ENCODE measurements at places on chromosomes 1 and 21. TPM values are rescaled to one million over a fixed set of nuclear protein-coding genes. Genes with fewer than 3 reads are reported as not detected.
A peak's percentile ranks its signal among the peaks of the same experiment; 100 is the strongest.

Gene ACKR1
- 0.63 TPM for total RNA-seq

DNA sequence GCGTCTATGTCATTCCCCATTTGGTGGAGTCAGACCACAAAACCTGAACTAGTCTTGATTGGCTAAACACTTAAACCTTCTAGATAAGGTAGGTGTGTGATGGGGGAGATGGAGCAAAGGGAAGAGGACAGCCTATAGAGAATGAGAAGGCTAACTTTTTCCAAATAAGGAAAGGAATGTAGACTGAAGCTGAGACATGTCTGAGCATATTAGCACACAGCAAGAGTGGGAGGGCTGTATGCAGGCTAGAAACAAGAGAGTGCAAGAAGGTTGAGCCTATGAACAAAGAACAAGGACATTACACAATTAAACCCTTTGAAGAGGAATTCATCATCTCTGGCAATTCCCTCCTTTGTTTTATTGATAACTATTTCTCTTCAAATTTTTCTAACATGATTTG is 89.2 kb upstream of the OLFM3 start:
- peaks cover 10% of the 10 kb centered on the region for H3K36me3 ChIP-seq
- no peak overlapping the region for H3K27ac ChIP-seq
- H3K4me1 ChIP-seq = no peaks in the 10 kb centered on the region
- DNase-seq = no peak
- H3K27me3 ChIP-seq = no peaks in the 10 kb centered on the region
- H3K4me3 ChIP-seq = no peak overlapping the region

DNA sequence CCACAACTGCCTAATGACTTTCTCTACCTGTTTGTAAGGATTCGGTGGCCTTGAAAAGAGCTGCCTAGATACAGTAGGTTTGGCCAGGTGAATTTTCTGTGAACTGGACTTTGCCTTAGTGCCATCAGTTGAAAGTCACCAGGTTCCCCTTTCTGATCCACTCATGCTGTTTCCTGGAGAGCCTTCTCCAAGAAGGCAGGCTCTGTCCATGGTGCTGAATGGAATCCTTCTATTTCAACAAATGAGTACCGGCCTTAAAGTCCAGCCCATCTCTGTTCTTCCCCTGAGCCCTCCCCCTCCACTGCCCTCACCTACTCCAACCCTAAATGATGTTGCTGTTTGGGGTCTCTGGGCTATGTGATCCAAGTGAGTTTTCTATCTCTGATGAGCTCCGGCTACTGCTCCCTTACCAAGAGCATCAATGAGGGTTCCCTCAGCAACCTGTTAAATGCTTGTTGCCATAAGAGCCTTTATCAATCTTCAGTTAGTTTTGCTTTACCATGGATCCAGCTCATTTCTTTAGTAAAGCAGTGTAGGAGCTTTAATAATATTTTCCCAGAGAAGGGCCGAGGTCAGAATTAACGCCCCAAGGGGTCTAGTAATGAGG is 500.4 kb downstream of the PTPRU start:
- no peaks in the 10 kb centered on the region for H3K4me1 ChIP-seq
- H3K27ac ChIP-seq = no peak overlapping the region
- no peaks in the 10 kb centered on the region for H3K36me3 ChIP-seq
- peak; percentile 62 for DNase-seq
- H3K27me3 ChIP-seq = peaks cover 5% of the 10 kb centered on the region

- H3K36me3 ChIP-seq = no peaks in the 10 kb centered on the region
- H3K4me1 ChIP-seq = peaks cover 22% of the 10 kb centered on the region
- no peak overlapping the region for H3K4me3 ChIP-seq
- no peak overlapping the region for H3K27ac ChIP-seq
These were observed 36.1 kb downstream of the DEGS1 start for GRCh38 chr1:224219011-224219611.

Gene PHF13
- 40.0 TPM for total RNA-seq

GRCh38 chr1:174164826-174165225 is 5.5 kb downstream of the RABGAP1L start:
- no peak for DNase-seq
- no peaks in the 10 kb centered on the region for H3K36me3 ChIP-seq
- no peak overlapping the region for H3K4me3 ChIP-seq
- peak overlapping the region; percentile 55 for H3K27ac ChIP-seq
- no peaks in the 10 kb centered on the region for H3K27me3 ChIP-seq
- peaks cover 29% of the 10 kb centered on the region for H3K4me1 ChIP-seq

Gene SPRR2G
- not detected for total RNA-seq

Gene BTG2
- total RNA-seq = 15.4 TPM

Gene AQP10
- total RNA-seq = not detected

Gene NTMT2
- total RNA-seq = 0.44 TPM

Gene SPATA21
- 0.07 TPM for total RNA-seq

DNA sequence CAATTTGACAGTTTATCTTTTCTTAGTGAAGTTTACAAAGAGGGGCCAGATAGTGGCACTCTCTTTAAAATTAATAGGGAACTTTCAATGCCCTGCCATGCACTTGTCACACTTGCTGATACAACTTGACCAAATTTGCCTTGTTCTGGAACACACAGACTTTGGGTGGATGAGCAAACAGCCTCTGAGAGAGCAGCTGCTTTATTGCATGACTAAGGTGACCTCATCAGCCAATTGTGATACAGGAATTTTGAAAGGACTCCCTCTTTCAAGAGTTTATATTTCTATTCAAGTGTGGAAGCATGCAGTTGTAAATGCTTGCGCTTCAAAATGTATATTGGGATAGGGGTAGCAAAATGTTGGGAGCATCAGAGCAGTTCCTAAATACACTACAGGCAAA is 2.1 kb upstream of the RGS1 start:
- H3K27me3 ChIP-seq = no peaks in the 10 kb centered on the region
- H3K27ac ChIP-seq = no peak overlapping the region

DNA sequence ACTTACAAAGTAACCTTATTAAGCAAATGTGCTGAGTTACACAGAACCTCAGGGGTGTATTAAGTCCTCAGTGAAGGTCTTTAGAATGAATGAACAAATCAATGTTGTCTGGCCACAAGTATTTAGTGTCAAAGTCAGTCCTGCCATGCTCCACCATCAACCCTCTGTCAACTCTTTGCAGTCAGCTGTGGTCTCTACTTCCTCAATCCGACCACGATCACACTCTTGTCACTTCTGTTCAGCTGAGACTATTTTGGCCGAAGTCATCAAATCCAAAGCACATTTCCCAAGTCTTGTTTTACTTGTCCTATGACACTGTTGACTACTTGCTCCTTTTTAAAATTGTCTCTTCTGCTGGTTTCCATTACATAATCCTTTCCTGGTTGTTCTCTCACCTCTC is 173.5 kb downstream of the ST6GALNAC5 start:
- no peaks in the 10 kb centered on the region for H3K4me1 ChIP-seq
- H3K27ac ChIP-seq = no peak overlapping the region
- no peaks in the 10 kb centered on the region for H3K27me3 ChIP-seq

DNA sequence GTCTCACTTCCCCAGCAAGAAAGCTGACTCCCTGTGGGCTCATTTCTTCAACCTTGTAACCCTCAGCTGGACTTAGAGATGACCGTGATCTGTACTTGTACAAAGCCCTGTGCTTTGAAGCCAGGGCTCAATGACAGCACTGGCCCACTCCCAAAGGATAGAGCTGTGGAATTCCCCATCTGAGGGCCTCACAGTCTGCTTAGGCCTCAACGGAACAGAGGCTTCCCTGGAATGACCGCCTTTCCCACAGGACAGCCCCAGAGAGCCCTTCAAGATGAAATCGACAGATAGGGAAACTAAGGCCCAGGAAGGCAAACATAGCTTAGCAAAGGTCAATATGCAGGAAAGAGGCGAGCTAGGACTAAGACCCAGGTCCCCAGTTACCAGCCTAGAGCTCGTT is 11.5 kb downstream of the SLC9A1 start:
- H3K27ac ChIP-seq = no peak overlapping the region
- H3K36me3 ChIP-seq = 0 out of 2 replicates have a peak, but pooled peaks cover 3% of the 10 kb centered on the region
- DNase-seq = no peak
- H3K4me3 ChIP-seq = no peak overlapping the region

Gene S100A10
- 161 TPM for total RNA-seq

- H3K36me3 ChIP-seq = no peaks in the 10 kb centered on the region
- peaks cover 8% of the 10 kb centered on the region for H3K4me1 ChIP-seq
- H3K27me3 ChIP-seq = peaks cover 35% of the 10 kb centered on the region
- peak overlapping the region; percentile 73 for H3K4me3 ChIP-seq
- peak; percentile 58 for DNase-seq
These were observed 13.2 kb upstream of the HMGCL start for GRCh38 chr1:23838401-23838866.

DNA sequence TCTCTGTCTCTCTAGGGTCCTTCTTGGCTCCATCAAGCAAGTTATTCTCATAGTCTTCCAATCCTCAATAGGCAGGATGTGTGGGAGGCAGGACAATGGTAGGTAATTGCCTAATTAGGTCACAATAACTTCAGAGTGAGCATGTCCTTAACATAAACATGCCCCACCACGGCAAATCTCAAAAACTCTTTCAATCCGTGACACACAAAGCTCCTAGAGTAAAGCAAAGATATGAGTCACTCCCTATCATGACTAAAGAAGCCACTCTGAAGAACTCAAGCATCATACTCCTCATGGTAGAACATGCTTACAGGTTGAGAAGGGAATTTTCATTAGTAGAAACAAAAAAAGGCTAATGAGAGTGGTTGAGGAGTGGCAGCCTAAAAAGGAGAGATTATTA is 4.9 kb downstream of the HAO2 start:
- H3K4me3 ChIP-seq = no peak overlapping the region
- no peaks in the 10 kb centered on the region for H3K36me3 ChIP-seq
- H3K27me3 ChIP-seq = peaks cover 3% of the 10 kb centered on the region

- H3K4me1 ChIP-seq = peaks cover 6% of the 10 kb centered on the region
- H3K4me3 ChIP-seq = no peak overlapping the region
- no peak overlapping the region for H3K27ac ChIP-seq
- DNase-seq = no peak
These were observed 522.7 kb downstream of the PLPP3 start for GRCh38 chr1:56056438-56057287.

- H3K27me3 ChIP-seq = no peaks in the 10 kb centered on the region
- no peak overlapping the region for H3K4me3 ChIP-seq
- H3K27ac ChIP-seq = no peak overlapping the region
These were observed 96.7 kb upstream of the GNG4 start for GRCh38 chr1:235746245-235746644.

DNA sequence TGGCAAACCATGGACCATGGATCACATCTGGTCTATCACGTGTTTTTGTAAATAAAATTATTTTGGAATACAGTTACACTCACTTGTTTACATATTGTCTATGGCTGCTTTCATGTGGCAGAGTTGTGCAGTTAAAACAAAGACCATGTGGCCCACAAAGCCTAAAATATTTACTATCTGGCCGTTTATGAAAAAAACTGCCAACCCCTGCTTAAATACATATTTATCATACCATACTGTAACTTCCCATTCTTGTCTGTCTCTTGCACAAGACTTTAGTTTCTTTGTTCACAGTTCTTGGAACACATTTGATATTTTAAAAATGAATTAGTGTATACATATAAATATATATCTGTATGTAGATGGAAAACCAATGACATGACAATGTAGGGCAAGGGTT is 141.5 kb downstream of the PAPPA2 start:
- no peak overlapping the region for H3K4me3 ChIP-seq
- H3K27me3 ChIP-seq = no peaks in the 10 kb centered on the region
- H3K4me1 ChIP-seq = no peaks in the 10 kb centered on the region
- DNase-seq = no peak

Gene CHAF1B
- 20.7 TPM for total RNA-seq

Gene BARHL2
- total RNA-seq = not detected

DNA sequence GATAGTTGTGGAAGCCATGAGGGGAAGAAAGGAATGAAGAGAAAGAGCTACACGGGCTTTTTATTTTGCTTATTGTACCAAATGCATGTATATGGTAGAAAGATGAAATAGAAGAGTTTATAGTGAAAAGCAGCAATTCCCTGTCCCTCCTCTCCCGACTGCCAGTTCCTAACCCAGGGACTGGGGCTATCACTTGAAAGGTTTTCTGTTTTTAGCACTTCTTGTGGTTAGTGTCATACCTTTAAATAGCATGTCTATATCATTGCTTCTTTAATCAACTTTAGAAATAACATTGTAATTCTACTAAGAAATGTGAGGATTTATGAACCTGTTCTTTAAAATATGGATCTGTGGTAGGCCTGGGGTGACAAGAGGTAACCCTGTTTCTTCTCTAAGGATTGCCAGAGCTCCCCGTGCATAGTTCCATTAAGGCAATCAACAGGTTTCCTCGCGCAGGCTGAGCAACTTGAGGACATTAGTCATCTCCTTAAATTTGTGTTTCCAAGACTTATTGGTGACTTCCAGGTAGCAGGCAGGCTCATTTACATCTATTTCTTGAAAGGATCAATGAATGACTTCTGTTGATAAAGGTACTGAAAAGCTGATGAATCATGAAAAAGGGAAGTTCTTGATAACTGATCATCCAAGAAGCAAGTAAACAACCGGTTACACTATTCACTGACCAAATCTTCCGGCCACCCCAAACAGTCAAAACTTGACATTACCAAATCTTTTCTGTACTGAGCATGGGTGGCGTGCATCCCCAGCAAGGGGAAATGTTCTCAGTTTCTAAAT is 37.8 kb upstream of the S1PR1 start:
- H3K4me3 ChIP-seq = no peak overlapping the region
- H3K4me1 ChIP-seq = peaks cover 5% of the 10 kb centered on the region

DNA sequence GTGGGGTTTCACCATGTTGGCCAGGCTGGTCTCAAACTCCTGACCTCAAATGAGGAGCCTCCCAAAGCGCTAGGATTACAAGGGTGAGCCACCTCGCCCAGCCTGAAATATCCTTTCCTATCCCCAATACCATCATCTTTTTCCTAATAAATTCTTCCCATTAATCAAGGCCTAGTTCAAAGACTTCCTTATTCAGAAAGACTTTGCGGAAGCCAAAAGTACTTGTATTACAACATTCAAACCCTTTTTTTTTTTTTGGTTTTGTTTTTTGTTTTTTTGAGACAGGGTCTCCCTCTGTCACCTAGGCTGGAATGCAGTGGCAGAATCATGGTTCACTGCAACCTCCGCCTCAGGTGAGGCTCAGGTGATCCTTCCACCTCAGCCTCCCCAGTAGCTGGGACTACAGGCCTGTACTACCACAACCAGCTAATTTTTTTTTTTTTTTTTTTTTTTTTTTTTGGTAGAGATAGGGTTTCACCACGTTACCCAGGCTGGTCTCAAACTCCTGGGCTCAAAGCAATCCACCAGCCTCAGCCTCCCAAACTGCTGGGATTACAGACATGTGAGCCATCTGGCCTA is 7.6 kb downstream of the SLC19A2 start:
- H3K27me3 ChIP-seq = no peaks in the 10 kb centered on the region
- H3K4me3 ChIP-seq = no peak overlapping the region
- H3K27ac ChIP-seq = no peak overlapping the region
- H3K4me1 ChIP-seq = peaks cover 40% of the 10 kb centered on the region

Gene RNU1-3
- total RNA-seq = 1,267 TPM

GRCh38 chr1:220368352-220369265 is 96.4 kb upstream of the RAB3GAP2 start:
- H3K4me3 ChIP-seq = no peak overlapping the region
- H3K27me3 ChIP-seq = no peaks in the 10 kb centered on the region
- no peak for DNase-seq
- H3K4me1 ChIP-seq = peaks cover 46% of the 10 kb centered on the region
- peak overlapping the region; percentile 88 for H3K27ac ChIP-seq

DNA sequence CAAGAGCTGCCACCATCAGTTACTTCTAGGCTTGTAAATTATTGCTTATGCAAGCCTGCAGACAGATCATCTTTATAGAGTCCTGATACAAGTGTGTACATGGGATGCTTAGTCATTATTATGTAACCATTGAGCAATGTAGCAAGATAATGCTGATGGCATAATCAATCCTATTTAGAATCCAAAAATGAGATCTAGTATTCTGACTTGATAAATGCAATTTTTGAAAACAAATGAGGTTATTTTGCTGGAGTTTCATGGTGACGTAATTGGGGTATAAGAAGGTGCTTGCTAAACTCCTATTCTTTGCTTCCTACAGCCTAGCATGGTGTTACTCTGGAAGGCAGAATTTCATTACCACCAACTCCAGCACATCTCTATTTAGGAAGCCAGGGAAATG is 801.7 kb upstream of the PRMT6 start:
- H3K27ac ChIP-seq = no peak overlapping the region
- H3K4me3 ChIP-seq = no peak overlapping the region
- H3K36me3 ChIP-seq = no peaks in the 10 kb centered on the region
- no peaks in the 10 kb centered on the region for H3K27me3 ChIP-seq

All from WTC11 (cell line).